ENCODE measurements at places on chromosomes 12 and 14.

GRCh38 chr12:51403681-51404136 lies 12.5 kb upstream of the GALNT6 start:
- no peak for DNase-seq

DNA sequence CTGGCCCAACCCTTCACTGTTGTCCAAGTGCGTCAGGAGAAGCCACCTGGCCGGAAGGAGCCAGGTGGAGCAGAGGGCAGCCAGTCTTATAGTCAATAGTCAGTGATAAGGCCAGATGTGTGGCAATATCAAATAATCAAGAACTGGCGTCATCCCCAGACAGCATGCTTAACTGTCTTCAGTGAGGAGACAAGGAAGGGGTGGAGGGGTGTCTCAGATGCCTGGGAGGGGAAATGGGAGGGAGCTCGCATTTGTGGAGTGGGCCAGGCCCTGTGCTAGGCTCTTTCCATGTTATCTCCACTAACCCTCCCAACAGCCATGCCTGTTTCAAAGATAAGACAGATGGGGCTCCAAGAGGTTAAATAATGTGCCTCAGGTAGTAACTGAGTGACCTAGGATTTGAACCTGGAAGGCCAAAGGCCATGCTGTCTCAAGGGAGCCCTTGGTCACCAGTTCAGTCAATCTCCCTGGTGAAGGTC lies 48.9 kb upstream of the FOS start:
- peak; percentile 78 for DNase-seq

DNA sequence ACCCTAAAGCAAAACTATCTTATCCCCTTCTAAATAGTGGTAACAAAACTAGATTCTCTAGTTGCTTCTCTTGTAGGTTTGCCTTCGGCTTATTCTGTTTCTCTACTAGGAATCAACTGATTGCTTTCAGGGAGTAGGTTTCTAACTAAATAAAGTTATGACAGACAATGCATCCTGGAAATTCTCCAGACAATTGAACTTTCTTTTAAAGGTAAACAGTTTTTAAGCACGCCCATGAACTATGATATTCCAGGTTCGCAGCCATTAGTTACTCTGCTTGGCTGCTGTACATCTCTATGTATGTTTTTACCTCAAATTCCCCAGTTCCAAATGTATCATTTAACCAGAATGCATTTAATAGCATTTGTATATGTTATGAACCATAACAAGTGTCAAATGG lies 23.9 kb downstream of the EIF2S3B start:
- no peak for DNase-seq

GRCh38 chr12:128977441-128977840 lies 124.2 kb downstream of the GLT1D1 start:
- no peak for DNase-seq

- DNase-seq = no peak
These were observed 151.4 kb downstream of the SSPN start for GRCh38 chr12:26346736-26347135.

GRCh38 chr12:49187184-49187583 lies 1.7 kb downstream of the TUBA1A start:
- DNase-seq = peak; percentile 29

- no peak for DNase-seq
These were observed 125.4 kb upstream of the ATF1 start for GRCh38 chr12:50638482-50638880.

DNA sequence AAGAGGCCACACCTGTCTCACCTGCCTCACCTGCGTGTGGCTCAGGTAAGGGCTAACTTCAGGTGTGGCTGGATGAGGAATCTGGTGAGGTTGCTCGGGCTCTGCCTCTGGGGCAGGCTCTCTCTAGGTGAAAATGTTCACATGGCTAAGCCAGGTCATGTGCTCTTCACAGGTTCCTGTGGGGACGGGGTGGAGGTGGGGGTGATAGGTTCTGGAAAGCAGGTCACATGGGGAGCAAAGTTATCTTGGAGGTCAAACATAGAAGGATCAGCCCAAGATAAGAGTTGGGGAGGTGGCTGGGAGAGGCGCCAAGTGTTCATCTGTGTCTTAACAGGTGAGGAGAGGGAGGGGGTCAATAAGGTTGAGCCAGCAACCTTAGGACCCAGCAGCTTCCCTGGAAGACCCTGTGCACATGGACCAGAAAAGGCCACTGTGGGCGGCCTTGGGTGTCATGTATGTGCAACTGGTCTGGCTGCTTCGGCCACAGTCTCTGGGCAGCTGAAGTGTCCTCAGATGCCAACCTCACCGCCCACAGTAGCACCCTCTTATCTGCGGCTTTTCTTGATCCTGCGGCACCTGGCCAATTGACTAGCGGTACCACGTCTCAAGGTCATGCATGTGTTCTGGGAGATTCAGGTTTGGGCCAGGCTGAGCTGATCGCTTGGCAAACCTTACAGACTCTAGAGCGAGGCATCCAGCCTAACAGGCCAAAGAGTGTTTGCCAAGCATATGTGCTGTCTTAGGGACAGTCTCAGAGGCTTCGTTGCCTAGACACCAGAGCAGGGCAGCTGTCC lies 60.5 kb downstream of the CACNA1C start:
- DNase-seq = no peak

DNA sequence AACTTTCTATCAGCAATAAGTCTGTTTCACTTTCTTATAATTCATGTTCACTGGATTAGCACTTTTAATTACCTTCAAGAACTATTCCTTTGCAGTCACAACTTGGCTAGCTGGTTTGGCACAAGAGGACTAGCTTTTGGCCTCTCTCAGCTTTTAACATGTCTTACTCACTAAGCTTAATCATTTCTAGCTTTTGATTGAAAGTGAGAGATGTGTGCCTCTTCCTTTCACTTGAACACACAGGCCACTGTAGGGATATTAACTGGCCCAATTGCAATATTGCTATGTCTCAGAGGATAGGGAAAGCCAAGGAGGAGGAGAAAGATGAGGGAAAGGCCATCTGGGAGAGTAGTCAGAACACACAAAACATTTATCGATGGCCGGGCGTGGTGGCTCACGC lies 92.7 kb downstream of the PRICKLE1 start:
- no peak for DNase-seq

GRCh38 chr14:21192447-21192822 lies 36.6 kb upstream of the OR5AU1 start:
- no peak for DNase-seq

DNA sequence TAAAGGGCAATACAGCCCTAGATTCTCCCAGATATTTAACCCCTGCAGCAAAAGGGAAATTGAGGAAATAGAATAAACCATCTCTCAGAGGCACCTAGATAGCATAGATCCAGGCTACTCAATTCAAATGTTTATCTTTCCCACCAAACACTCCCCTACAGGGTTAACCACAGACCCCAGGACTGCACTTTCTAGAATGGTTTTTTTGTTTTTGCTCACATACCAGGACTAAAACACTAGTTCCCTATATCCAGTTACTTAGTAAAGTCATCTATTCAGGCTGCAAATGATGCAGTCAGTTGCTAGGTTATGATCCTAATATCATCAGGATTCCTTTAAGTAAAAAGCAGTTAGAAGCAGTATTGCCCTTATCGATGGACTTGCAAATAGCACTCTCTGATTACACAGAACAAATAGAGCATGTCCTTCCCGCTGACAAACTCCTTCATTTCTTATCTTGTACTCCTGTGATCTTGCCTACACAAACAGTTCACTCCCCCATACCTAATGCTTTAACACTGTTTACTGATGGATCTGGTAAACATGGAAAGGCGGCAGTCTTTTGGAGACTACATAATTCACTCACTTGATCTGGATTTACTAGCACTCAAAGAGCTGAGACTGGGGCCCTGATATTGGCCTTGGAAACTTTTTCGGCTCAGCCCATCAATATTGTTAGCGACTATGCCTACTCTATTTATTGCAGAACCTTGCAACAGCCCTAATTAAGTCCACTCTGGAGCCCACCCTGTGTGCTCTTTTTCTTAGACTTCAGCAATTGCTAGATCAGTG lies 257.2 kb upstream of the DIO2 start:
- DNase-seq = no peak

DNA sequence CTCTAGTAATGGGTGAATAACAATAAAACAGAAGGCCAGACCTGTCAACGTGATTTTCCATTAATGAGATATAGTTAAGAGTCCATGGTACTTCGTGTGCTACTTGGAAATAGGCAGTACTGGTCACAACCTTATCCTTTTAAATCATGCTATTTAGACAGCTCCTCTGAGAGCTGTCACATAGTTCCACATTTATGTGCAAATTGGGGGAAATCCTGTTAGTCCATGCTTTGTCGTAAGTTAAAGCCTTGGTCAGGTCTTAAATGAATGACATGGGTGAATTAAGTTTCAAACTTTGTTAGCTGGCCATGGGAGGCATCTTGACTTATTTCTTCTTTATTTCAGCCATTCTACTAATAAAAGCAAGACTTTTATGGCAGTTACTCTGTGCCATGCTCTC lies 11.9 kb upstream of the BHLHE41 start:
- DNase-seq = no peak

DNA sequence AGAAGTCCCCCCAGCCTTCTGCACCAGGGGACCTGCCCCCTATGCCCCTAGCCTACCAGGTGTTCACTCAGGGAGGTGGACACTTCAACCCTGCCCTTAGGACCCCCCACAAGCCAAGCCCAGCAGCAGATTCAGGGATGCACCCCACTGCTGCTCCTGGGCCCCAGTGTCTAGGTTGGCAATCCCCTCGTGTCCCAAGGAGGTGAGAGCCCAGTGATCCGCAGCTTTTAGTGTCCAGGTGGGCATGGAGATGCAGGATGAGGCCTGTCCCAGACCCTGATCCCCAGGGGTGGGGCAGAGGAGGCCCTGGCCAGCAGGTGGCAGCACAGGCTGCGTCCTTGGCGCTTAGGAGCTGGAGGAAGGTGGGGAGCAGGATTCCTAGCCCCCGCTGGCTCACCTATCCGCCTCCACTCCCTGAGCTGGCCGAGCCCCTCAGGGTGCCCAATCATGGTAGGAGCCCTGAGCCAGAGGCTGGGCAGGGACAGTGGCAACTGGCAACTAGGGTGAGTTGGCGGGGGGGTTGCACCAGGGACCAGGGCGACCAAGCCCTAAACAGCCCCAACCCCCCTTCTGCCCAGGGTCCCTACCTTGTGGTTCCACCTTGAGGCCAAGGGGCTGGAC lies 4.1 kb downstream of the CKB start:
- peak; percentile 78 for DNase-seq

GRCh38 chr12:98060411-98060810 lies 455.0 kb upstream of the TMPO start:
- no peak for DNase-seq

- no peak for DNase-seq
These were observed 74.8 kb upstream of the FOXN3 start for GRCh38 chr14:89491711-89492381.

DNA sequence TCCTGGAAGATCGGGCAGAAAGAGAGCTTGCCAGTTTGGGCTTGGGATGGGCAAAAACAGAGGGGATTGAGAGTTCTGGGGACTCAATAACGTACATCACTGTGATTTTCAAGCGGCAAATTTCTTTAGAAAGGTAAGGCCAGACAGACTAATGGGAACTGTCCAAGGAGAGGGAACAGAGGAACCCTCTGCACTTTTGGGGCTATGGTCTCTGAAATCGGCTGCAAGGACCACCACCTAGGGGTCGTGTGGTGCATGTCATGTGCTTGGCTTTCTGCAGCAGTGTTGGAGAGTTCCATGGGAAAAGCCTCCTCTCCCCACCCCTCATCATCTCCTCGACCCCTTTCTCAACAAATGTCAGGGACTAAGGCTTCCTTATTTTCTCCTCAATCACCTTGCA lies 79.6 kb downstream of the PPM1A start:
- no peak for DNase-seq

- DNase-seq = no peak
These were observed 48.2 kb upstream of the MANSC4 start for GRCh38 chr12:27828196-27828595.

GRCh38 chr12:95096378-95096777 lies 23.0 kb upstream of the NR2C1 start:
- DNase-seq = no peak

DNA sequence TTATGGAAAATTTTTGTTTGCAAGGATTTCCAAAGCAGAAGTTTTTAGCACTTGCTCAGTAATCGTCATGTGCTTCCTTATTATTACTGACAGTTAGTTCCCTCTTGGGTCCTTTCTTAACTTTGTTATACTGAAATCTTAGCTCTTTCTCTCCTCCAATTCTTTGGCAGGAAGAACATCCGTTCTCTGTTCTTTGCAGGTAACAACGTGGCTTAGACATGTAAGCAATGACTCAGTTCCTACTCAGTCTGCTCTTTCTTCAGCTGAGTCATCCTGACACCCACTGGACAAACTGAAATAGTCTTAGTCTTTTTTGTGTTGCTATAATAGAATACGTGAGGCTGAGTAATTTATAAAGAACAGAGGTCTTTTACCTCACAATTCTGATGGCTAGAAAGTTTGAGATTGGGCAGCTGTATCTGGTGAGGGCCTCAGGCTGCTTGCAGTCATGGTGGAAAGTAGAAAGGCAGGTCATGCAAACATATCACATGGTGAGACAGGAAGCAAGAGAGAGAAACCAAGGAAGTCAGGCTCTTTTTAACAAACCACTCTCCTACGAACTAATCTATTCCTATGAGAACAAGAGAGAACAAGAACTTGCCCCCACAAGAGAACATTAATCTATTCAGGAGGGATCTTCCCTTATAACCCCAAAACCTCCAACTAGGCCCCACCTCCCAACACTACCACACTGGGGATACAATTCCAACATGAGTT lies 49.2 kb downstream of the TESPA1 start:
- DNase-seq = no peak

- peak; percentile 73 for DNase-seq
These were observed 5.6 kb downstream of the ZNF385A start for GRCh38 chr12:54378796-54379397.

DNA sequence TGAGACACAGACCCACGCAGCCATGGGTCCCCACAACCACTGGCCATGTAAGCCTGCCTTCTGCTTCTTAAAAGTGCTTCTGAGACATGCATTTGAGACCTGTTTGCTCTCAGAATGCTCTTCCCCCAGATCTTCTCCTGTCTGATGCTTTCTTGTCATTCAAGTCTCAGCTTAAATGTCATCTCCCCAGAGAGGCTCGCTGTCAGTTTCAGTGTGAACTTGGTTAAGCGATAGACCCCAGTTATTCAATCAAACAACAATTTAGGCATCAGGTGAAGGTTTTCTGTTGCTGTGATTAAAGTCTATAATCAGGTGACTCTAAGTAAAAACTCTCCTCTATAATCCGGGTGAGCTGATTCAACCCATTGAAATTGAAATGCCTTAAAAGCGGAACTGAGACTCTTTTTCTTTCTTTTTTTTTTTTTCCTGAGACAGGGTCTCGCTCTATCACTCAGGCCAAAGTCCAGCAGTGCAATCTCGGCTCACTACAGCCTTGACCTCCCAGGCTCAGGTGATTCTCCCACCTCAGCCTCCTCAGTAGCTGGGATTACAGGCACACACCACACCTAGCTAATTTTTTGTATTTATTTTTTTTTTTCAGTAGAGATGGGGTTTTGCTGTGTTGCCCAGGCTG lies 123.4 kb downstream of the KSR2 start:
- no peak for DNase-seq

GRCh38 chr12:3376779-3377455 lies 114.1 kb upstream of the PRMT8 start:
- DNase-seq = no peak

DNA sequence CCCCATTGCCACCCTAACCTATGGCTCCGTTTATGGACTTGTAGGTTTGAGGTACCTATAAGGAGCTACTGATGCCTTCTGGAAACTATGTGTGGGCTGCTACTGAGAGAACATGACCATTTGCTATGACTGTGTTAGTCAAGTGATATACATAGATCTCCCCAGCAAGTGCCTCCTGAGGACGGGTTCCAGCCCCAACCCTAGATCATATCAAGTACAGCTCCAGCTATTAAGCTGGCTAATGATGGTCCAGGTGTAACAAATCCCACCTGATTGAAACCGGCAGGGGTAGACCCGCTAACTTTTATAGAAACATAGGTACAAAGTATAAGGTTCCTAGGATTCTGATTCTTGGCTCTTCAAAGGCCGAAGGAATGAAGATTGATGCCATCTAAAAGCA lies 23.7 kb downstream of the NINJ2 start:
- DNase-seq = no peak

Measured in colonic mucosa (tissue), 4 donors.